Stimulated activated CD4-positive, alpha-beta T cell treated with anti-CD3 and anti-CD28 coated beads, TNF-alpha, amount 100 ng/mL, for 1 hour (primary cell): ENCODE measurements at places on chromosomes 7 and 10.

- peak; percentile 6 for DNase-seq
Observed at GRCh38 chr10:113680190-113681111, 739 bp downstream of the CASP7 start.

DNA sequence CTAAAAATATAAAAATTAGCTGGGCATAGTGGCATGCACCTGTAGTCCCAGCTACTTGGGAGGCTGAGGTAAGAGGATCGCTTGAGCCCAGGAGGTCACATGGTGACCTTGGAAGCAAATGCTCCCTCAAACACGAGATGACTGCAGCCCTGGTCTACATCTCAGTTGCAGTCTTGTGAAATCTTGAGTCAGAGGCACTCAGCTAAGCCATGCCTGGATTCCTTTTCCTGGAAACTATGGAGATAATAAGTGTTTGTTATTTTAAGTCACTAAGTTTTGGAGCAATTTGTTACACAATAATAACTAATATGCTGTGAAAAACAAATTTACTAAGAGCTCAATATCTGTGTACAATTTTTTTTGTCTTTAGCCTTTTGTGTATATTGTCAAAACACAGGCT lies 284.3 kb upstream of the KAT6B start:
- no peak for DNase-seq

- no peak for DNase-seq
Observed at GRCh38 chr7:29196191-29196590, 1.6 kb downstream of the CHN2 start.

DNA sequence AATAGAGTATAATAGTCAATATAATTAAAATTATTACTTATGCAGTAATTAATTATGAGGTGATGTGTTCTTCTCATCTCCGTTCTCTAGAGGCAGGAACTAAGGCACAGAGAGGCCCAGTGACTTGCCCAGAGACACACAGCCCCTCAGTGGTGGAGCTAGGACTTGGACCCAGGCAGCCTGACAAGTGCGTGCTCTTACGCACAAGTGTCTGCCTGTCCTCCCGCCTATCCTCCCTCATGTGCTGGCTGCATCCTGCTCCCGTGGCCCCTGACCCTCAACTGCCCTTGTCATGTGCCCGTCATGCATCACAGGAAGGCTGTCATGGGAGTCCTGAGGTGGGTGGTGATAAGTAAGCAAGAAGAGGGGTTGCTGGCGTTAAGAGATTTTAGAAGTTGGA lies 14.3 kb downstream of the IL2RA start:
- DNase-seq = no peak

- no peak for DNase-seq
Observed at GRCh38 chr7:131164025-131164925, 163.4 kb upstream of the MKLN1 start.

- no peak for DNase-seq
Observed at GRCh38 chr10:96096958-96097357, 33.1 kb upstream of the ZNF518A start.

DNA sequence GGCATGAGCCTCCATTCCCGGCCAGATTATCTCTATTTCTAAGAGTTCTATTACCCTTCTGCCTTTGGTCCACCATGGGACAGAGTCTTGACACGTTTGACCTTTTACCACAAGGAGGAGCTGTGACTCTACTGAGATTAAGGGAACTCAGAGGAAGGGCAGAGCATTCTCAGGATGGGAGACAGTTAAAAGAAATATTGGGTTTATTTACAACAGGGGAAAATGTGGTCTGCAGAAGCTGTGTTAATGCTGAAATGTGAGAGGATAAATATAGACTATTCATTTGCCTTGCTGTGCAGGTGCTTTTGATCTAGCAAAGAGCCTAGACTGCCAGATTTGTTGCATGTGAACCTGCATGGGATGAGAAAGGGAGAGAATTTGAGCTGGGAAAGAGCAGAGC lies 45.8 kb upstream of the PRSS58 start:
- DNase-seq = no peak

- DNase-seq = no peak
Observed at GRCh38 chr7:17184805-17185689, 113.4 kb upstream of the AHR start.
